ENCODE measurements at places on chromosomes 7 and 10.

DNA sequence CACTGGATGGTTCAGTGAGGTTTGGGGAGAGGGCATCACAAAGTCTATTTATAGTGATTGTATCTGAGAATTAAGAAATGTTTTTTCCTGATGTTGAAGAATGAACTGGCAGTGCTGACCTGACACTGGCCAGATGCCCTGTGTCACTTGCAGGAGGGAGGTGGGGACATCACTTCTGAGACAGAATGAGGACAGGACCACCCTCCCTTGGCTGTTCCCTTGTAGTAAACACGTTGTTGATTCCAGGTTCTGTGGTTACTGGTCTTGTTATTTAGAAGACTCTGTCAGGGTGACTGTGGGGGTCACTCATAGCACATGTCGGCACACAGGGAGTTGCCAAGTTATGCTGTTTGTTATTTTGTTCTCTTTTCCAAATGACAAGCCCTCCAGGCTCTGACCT lies 126.4 kb downstream of the ADCY1 start:
- DNase-seq = no peak

DNA sequence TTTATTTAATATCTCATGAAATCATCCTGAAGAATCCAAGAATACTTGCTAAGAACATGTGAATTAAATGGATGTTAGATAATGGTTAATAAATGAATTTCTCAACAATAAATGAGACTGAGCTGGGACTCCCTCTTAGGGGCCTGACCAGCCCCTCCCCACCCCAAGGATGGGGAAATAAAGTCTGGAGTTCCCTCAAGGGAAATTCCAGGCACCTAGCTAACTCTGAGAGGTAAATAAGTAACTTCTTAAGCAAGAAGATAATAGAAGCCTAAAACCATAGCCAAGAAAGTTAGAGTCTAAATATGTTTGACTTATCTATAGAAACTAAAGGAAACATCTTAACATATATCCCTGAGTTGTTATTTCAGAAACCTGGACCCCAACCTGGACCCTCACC lies 32.2 kb upstream of the PPP1R9A start:
- DNase-seq = no peak

GRCh38 chr10:16931930-16932329 lies 114.7 kb upstream of the RSU1 start:
- DNase-seq = no peak

DNA sequence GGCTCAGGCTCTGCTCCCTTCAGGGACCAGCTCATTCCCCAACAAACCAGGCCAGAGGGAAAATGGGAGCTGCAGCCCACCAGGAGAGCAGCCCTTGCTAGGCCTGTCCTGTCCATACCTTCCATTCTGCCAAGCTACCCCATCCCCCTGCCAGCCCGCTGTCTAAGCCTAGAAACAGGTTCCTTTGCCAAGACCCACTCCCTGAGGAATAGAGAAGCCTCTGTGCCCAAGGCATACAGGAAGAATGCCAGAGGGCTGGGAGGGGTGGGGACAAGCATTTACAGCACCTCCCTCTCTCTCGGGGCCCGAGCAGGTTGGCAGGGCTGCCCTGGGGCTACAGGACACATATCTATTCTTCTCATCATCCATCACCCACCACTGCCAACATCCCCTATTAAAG lies 178.3 kb downstream of the GRID1 start:
- DNase-seq = no peak

DNA sequence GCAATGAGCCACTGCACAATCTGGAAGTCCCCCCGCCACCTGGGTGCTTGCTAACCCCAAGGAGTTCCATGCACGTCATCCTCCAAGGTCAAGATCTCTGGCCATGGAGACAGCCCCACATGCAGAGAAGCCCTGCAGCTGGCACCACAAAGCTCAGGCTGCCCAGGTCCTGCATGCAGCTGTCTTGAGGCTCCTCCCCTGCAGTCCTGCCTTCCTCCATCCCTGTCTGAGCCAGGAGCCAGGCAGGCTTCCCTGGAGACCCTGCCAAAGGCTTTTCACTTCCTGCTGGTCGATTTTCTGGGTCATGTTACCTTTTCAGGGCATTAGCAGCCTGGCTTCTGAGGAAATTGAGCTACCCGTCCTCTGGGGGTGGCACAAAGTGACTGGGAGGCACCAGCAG lies 12.5 kb upstream of the TMEM72 start:
- peak; percentile 36 for DNase-seq

GRCh38 chr7:95435422-95435780 lies 573 bp upstream of the PON2 start:
- DNase-seq = no peak

- DNase-seq = no peak
Measured at GRCh38 chr7:123338688-123339087, 138.9 kb upstream of the SLC13A1 start.

GRCh38 chr10:51666456-51666855 lies 32.9 kb downstream of the CSTF2T start:
- DNase-seq = peak; percentile 54

DNA sequence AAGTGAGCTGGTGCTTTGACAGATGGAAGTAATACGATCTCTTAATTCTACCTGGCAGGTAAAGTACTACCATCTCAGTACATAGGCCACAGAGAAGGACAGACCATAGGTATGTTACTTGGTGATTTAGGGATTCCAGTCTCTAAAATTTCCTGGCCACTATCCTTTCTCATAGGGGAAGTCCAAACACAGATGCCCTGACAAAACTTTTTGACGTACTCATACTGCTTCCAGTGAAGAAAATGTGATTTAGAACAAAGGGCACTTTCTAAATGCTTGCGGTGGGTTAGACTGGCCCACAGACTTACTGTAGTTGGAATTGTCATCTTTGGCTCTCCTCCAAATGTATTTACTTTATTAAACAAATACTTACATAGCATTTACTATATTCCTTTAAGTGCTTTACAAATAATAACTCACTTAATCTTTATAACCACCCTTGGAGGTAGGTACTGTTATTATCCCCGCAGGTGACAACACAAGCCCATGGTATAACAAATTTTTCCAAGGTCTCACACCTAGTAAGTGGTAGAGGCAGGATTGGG lies 3.0 kb downstream of the PI4K2A start:
- DNase-seq = no peak

GRCh38 chr7:43565786-43566185 lies 17.1 kb upstream of the STK17A start:
- DNase-seq = no peak

All from LHCN-M2 (cell line).